ENCODE measurements at places on chromosomes 1 and 21. TPM values are rescaled to one million over a fixed set of nuclear protein-coding genes. Genes with fewer than 3 reads are reported as not detected.
A peak's percentile ranks its signal among the peaks of the same experiment; 100 is the strongest.

GRCh38 chr1:54982739-54983138 lies 2.3 kb downstream of the TMEM61 start:
- no peaks in the 10 kb centered on the region for H3K4me1 ChIP-seq
- H3K27me3 ChIP-seq, result peaks cover 43% of the 10 kb centered on the region
- H3K36me3 ChIP-seq, result no peaks in the 10 kb centered on the region
- H3K27ac ChIP-seq, result no peak overlapping the region

NGF gene
- total RNA-seq, result not detected

DNA sequence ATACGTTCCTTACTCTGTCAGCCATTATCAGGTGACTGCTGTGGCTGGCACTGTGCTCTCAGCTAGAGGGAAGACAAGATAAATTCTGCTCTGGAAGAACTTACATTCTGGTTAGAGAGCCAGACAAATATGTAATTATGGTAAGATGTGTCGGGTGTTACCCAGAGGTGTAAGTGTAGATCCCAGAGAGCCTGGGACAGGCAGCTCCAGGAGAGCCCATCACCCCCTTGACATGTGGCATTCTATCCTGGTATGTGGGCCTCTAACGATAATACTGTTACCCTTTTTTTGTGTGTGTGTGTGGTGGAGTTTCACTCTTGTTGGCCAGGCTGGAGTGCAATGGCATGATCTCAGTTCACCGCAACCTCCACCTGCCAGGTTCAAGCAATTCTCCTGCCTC lies 19.0 kb downstream of the TRNAU1AP start:
- H3K4me3 ChIP-seq, result no peak overlapping the region
- H3K36me3 ChIP-seq, result peaks cover 32% of the 10 kb centered on the region
- no peak for DNase-seq
- H3K27ac ChIP-seq, result no peak overlapping the region
- H3K27me3 ChIP-seq, result no peaks in the 10 kb centered on the region

GRCh38 chr21:27145134-27145798 lies 178.4 kb upstream of the ADAMTS5 start:
- H3K4me1 ChIP-seq, result no peaks in the 10 kb centered on the region
- no peak overlapping the region for H3K4me3 ChIP-seq
- H3K36me3 ChIP-seq, result no peaks in the 10 kb centered on the region
- DNase-seq, result no peak

GRCh38 chr1:166145499-166145898 lies 21.3 kb downstream of the FAM78B start:
- no peak for DNase-seq
- H3K27me3 ChIP-seq, result peaks cover 2% of the 10 kb centered on the region
- H3K4me3 ChIP-seq, result no peak overlapping the region
- no peaks in the 10 kb centered on the region for H3K36me3 ChIP-seq
- no peak overlapping the region for H3K27ac ChIP-seq
- H3K4me1 ChIP-seq, result no peaks in the 10 kb centered on the region

SMIM1 gene
- 0.71 TPM for total RNA-seq

DNA sequence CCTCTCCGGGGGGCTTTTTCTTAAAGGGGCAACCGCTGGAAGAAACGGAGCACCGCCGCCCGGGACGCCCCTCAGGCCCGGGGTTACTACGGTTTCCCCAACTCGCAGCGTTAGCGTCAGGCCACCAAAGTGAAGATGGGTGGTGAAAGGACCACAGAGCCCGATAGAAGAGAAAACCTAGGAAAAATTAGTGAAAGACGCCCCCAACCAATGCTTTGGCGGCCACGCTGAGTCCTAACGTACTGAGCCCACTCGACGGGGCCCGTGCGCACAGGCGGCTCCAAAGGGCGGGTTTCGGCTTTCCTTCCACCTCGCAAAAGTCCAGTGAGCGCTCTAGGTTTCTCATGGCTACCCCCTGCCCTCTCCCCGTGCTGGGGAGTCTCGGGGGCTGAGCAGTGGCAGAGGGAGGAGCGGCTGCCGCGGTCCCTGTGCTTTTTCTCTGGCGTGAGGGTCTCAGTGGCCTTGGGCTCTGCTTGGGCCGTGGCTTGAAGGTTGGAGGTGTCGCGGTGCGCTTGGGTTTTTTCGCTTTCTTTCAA lies 12.2 kb upstream of the SPEN start:
- peak overlapping the region; percentile 98 for H3K27ac ChIP-seq
- H3K4me1 ChIP-seq, result peaks cover 35% of the 10 kb centered on the region
- H3K4me3 ChIP-seq, result peak overlapping the region; percentile 90

DNA sequence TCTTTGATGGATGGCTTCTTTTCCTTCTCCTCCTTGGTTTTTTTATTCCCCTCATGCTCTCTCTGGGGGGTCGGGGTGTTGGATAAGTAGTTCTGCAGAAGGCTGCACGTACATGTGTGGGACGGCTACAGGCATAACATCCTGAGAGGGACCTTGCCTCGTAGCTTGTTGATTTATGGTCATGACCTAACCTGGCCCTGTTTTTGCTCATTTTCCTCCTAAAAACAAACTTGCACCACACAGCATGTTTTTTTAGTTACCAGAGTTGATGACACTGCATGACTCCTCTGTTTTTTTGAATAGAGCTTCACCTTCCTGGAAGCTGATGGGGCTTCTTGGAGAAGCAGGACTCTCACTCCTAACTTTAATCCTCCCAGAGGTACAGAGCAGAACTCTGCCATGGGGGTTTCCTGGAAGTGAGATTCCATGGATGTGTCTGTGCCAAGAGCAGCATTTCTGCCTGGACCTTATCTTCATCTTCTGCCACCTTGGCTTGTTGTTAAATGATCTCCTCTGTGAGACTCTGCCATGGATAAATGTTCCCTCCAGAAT lies 114.7 kb downstream of the PAPPA2 start:
- no peaks in the 10 kb centered on the region for H3K36me3 ChIP-seq
- H3K27me3 ChIP-seq, result no peaks in the 10 kb centered on the region
- no peaks in the 10 kb centered on the region for H3K4me1 ChIP-seq
- no peak overlapping the region for H3K27ac ChIP-seq
- no peak for DNase-seq
- H3K4me3 ChIP-seq, result no peak overlapping the region

GRCh38 chr1:194647118-194647517 lies 1460.7 kb upstream of the B3GALT2 start:
- H3K4me1 ChIP-seq, result no peaks in the 10 kb centered on the region
- no peak overlapping the region for H3K27ac ChIP-seq
- H3K27me3 ChIP-seq, result no peaks in the 10 kb centered on the region
- DNase-seq, result no peak
- no peak overlapping the region for H3K4me3 ChIP-seq

- no peak overlapping the region for H3K27ac ChIP-seq
- no peaks in the 10 kb centered on the region for H3K4me1 ChIP-seq
- no peak for DNase-seq
- H3K27me3 ChIP-seq, result peaks cover 4% of the 10 kb centered on the region
- H3K4me3 ChIP-seq, result no peak overlapping the region
These were observed 147.8 kb upstream of the ATP1B1 start for GRCh38 chr1:168958562-168959289.

SLFNL1 gene
- total RNA-seq, result 0.56 TPM
